ENCODE measurements at places on chromosomes 6 and 20.

GRCh38 chr6:87756858-87757257 is 54.8 kb upstream of the AKIRIN2 start:
- DNase-seq = no peak

DNA sequence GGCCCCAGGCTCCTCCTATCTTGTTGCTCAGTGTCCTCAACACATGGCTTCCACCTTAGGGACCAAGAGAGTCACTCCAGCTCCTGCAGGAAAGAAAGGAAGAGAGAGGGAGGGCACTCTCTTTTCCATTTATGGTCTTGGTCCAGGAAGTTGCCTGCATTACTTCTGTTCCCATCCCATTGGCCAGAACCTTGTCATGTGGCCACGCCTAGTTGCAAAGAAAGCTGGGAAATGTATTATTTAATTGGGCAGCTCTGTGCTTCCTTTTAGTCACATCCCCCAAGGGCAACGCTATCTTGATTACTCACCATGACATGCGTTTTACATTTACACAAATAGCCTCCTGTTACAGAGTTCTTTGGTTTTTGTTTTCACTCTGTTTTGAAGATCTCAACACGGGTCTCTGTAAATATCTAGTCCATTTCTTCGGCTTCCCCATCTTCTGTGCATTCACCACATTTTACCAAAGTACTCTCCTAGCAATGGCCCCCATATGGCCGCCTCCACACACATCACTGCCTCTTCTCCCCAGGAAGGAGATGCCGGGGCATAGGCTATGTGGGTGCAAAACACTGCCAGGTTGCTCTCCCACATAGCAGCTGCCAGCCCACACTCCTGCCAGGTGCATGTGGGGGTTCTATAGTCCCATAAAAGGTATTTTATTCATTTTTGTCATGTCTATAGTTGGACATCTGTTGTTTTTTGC is 35.7 kb upstream of the ZMYND8 start:
- DNase-seq = peak; percentile 100

- DNase-seq = no peak
Observed at GRCh38 chr6:137493218-137494038, 766 bp downstream of the OLIG3 start.

DNA sequence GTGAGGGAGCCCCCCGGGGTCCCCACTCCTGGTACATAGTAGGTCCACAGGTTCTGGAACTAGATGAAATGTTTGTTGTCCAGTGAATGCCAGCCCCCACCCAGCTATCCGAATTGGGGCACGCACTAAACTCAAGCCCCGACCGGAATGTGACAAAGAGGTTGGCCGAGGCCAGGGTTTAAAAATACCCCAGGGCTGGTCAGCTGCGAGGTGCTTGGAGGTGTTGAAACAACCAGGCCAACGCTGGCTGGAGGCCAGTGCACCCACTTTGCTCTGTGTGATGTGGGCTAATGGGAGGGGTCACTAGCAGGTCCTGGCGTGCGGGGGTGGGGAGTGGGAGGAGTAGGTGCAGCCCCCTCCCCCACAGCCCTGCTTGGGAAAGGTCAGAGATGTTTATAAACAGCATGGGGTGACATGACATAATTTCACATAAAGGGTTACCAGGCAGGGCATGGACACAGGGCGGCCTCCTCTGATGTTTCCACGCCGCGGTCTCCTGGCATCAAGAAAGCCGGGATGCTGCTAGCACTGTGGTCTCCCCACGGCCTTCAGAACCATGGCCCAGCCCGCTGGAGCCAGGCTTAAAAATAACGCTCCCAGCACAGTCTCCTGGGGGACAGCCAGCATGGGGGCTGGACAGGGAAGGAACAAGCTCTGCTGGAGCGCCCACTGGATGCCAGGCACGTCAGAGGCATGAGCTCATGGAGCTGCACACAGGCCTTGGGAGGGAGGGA is 111.2 kb upstream of the PTPN1 start:
- no peak for DNase-seq

GRCh38 chr6:142694054-142694453 is 250.9 kb downstream of the HIVEP2 start:
- DNase-seq = no peak

DNA sequence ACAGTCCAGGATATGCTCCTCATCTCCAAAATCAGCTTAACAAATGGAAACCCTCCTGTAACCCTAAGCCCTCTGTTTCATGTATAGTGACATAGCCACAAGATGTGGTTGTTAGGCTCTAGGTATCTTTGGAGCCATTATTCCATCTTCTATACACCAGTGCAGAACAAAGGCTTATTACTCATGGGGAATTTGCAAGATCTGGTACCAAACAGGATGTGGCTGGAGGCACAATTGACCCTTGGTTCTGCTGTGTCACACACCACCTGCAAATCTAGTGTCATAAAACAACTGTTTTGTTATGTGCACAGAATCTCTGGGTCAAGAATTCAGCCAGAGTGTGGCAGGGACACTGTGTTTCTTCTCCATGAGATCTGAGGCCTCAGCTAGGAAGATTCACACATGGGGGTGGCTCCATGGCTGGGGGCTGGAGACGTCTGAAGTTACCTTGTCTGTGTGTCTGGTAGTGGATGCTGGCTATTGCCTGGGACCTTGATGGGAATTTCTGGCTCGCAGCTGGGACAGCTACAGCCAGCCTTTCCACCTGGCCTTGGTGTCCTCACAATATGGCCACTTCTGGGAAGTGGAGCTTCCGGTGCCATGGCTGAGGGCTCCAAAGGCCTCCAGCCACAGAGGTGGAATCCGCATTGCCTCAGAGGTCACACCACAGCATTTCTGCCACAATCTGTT is 369.9 kb downstream of the CDH26 start:
- DNase-seq = no peak

All from PC-9 (cell line).